ENCODE measurements at places on chromosomes 4 and X.

DNA sequence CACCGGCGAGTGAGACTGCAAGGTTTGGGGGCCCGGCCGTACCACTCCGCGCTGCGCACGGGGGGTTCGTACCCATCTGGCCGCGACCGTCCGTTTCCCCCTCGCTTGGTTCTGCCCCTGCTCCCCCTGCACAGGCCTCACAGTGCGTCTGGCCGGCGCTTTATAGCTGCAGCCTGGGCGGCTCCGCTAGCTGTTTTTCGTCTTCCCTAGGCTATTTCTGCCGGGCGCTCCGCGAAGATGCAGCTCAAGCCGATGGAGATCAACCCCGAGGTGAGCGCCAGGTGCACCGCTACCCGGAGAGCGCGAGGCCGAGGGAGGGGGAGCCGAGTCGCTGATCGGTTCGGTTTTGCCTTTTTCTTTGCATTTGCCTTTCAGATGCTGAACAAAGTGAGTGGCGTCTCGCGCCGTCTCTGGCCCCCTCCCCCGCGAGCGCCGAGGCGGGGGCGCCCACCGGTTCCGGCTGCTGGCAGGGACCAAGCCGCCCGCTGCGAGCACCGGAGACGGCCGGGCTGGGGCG lies at the start of gene UCHL1:
Gene UCHL1 (plus strand): TSS at position 189 of the 517 bp plus-strand sequence. CDS start 49 bp downstream, at position 238.
- DNase-seq, result no peak

GRCh38 chr4:98539299-98539698 lies 119.1 kb downstream of the TSPAN5 start:
- DNase-seq, result no peak

- DNase-seq, result no peak
Measured at GRCh38 chrX:50905334-50905733, 5.2 kb upstream of the BMP15 start.

DNA sequence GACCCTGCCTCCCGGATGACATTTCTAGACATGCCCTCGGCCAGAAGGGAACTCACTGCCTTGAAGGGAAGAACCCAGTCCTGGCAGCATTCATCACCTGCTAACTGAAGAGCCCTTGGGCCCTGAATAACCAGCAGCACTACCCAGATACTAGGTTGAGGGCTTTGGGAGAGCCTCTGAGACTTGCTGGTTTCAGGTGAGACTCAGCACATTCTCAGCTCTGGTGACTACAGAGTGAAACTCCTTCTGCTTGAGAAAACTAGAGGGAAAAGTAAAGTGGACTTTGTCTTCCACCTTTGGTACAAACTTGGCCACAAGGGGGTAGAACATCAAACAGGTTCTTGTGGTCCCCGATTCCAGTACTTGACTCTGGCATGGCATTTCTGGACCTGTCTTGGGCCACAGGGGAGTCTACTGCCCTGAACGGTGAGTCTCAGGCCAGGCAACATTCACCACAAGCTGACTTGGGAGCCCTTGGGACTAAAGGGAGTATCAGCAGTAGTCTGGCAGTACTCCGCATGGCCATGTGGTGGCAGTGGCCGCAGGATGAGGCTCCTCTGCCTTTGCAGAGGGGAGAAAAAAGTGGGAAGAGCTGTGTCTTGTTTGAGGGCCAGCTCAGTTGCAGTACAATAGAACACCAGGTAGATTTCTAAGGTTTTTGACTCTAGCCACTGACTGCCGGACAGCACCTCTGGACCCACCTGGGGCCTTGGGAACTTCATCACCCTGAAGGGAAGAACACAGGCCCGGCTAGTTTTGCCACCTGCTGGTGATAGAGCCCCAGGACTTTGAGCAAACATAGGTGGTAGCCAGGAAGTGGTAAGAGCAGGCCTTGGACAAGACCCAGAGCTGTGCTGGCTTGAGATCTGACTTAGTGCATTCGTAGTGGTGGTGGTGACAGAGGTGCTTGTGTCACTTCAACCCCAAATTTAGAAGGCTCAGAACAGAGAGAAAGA lies 414.8 kb downstream of the OPHN1 start:
- DNase-seq, result no peak

GRCh38 chr4:102533904-102534303 lies 32.7 kb downstream of the NFKB1 start:
- DNase-seq, result no peak

- no peak for DNase-seq
Measured at GRCh38 chr4:54085284-54085683, 14.7 kb upstream of the GSX2 start.

GRCh38 chr4:139824882-139825522 lies 159.4 kb downstream of the MGST2 start:
- no peak for DNase-seq

DNA sequence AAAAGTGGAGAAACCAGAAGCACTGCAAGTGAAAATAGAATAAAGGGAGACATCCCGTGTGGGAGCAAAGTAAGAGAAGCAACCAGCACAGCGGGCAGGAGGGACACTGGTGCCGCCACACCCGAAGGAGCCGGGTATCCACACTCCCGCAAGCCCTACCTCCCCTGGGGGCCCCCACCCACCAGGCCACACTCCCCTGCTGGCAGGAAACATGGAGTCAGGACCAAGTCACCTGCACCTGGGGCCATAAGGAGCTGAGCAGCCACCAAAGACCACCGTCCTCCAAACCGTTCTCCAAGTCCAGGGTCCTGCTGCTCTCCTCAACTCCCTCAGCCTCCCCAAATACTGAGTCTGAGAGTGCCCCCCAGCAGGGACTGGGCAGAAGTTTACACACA lies 30.5 kb downstream of the FGFRL1 start:
- no peak for DNase-seq

GRCh38 chr4:16492872-16493271 lies 266.6 kb upstream of the TAPT1 start:
- no peak for DNase-seq

GRCh38 chrX:2628751-2629315 lies 62.3 kb upstream of the CD99 start:
- DNase-seq, result peak; percentile 41

DNA sequence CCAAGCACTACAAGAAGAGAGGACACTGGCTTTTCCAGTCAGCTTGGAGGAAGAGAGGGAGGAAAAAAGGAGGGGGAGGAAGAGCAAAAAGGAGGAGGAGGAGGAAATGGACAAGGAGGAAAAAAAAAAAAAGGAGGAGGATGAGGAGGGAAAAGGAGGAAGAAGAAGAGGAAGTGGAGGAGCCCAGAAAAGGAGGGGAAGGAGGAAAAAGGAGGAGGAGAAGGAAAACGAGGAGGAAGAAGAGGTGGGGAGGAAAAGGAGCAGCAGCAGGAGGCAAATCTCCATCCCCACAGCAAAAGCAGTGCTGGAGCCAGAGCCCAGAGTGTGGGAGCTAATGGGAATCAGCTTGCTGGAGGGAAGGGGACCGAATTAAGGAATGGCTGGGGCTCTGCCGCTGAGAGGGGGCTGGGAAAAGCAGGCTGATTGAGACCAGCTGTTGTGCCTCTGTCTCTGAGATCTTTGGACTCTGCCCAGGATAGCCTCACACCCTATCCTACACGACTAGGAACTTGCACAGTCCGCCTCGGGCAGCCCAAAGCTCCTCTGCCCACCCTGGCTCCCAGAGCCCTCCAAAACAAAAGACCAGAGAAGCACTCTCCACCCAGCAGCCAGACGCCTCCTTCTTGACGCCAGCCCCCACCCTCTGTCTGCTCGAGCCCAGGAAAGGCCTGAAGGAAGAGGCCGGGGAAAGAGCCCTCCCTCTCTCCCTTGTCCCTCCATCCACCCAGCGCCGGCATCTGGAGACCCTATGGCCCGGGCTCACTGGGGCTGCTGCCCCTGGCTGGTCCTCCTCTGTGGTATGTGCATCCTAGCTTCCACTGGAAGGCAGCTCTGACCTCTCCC lies at the start of gene XPNPEP2:
Gene XPNPEP2 (plus strand): TSS at position 514 of the 843 bp plus-strand sequence. CDS start 235 bp downstream, at position 749.
- DNase-seq, result no peak

DNA sequence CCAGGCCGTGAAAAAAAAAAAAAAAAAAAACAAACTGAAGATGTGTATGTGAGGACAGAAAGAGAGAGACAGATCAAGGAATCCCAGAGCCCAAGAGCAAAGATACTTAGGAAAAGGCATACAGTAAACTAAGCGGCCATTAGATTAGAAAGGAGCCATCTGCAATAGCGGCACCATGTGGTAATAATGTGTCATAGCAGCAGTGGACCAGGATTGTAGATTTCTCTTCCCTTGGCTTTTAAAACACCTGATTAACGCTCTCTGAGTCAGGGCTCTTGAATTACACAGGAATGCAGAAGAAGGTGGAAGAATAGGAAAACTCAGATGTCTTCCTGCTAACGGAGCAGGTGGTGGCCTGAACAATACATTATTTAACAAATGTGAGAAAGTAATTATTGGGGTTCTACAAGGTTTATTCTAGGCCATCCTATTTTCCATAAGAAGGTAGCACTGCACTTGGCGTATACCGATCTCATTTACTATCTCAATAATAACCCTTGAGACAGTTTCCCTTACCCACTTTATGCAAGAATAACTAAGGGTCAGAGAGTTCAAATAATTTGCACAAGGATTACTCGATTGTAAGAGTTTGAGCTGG lies 182.7 kb downstream of the KCNIP4 start:
- peak; percentile 2 for DNase-seq

All from CD4-positive, alpha-beta T cell treated with Interleukin-6 at 100 ng/mL for 8 hours (primary cell).